NCI-H748 treated with DMSO at 0.1 percent for 48 hours (cell line): ENCODE measurements at places on chromosomes 2 and 18.

DNA sequence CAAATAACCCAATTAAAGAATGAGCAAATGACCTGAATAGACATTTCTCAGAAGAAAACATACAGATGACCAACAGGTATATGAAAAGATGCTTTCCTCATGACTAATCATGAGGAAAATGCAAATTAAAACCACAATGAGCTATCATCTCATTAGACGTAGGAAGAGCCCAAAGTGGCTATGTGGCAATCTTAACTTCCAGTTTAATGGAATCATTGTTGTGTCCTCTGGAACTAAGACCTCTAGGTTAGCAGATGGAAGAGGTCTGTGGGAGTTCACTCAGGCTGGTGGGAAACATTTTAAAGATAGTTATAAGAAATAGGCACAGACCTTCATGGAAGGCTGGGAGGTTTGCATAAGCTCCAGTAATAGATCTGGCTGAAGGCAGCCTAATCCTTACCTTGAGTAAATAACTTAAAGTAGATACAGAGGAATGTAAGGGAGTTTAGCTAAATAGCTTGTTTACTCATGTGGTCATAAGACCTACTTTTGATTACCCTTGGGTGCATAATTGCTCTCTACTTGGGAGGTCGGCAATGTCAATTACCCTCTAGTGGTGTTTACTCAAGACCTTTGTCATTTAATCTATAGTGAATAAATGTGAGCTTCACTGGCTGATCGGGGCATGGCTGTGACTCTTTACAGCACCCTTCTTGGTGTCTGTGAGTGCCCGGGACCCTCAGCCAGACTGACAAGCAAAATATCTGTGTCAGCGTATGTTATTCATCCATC, 119.0 kb downstream of the GULP1 start:
- no peak for DNase-seq

DNA sequence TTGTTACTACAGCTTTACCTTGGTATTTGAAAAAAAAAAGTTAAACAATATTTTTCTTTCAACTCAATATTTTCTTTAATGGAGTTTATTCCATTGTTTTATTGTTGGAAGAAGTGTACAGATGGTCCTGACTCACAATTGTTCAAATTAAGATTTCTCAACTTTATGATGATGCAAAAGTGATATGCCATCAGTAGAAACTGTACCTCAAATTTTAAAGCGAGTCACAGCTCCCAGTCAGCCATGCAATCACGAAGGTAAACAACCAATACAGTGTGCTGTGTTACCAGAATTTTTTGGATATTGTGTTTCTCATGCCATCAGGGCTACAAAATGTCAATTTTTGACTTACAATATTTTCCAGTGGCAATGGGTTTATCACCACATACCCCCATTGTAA, 54.0 kb upstream of the COL5A2 start:
- DNase-seq: no peak

DNA sequence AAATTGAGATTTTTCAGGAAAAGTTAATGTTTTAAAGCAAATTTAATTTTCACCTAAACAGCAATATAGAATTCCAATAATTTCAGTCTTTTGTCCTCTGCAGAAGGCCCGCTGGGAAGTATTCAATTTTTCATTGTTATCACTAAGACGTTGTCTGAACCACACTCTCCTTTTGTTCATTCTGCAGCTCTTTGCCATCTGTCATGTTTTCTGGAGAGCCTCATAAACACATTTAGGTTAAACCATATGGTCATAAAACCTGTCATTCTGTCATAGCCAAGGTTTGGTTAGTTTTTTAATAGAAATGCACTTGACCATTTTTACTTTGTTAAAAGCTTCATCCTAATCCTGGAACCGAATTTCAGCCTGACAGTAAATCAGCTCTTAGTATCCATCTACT, 54.0 kb upstream of the PGAP1 start:
- peak; percentile 40 for DNase-seq

GRCh38 chr18:8667846-8668245, 37.5 kb upstream of the MTCL1 start:
- no peak for DNase-seq

DNA sequence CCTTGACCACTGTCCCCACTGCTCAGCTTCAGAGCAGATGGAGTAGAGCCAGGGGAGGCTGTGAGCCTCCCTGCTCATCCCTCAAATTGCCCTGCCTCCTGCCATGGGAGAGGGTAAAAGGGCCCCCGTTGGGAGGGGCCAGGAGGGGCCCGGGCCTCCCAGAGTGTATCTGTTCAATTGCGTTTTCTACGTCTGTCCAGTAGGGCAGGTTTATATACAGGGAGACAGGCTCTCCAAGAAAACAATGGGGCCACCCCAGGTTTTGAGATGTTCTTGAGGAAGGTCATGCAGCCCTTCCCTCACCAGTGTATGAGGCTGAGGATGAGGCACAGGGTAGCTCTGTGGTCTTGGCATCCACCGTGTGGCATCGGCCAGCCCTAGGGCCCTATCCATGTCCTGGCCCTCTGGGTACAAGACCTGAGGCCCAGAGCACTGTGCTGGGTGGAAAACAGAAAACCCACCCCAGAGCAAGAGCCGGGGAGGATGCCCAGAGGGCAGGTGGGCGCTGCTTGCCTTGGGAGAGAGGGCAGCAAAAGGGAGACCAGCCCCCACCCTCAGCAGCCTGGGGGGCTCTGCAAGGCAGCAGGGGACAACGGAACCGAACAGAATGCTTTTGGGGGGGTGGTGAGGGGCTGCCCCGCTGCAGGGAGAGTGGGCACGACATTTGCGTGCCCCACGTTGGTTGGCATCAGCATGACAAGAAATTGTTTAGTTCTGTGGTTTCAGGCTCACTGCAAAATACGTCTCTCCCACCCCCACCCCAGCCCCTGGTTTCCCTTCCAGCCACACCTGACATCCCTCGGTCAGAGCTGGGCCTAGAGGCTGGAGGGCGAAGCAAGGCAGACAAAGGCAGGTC, 141.5 kb downstream of the ACOXL start:
- no peak for DNase-seq

- no peak for DNase-seq
Observed at GRCh38 chr2:51981783-51982182, 949.9 kb upstream of the NRXN1 start.

GRCh38 chr2:15260835-15261234, 300.3 kb downstream of the NBAS start:
- DNase-seq: peak; percentile 14

DNA sequence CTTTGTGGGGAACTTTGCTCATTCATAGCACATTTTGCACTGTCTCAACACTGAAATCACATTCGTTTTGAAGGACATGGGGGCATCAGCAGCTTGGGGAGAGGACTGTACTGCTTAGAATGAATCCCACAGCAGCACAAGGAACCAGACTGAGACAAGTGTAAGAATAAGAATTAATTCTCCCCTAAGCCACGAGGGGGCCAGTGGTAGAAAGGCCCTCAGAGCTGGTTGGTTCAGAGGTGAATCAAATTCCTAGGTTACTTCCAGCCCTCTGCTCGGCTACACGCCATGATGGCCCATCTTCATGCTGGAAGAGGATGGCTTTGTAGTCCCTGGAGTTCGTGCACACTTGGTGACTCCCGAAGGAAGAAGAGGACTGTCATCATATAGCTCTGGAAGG, 12.0 kb upstream of the MC5R start:
- DNase-seq: no peak
